ACHN (cell line): ENCODE measurements at places on chromosomes 4 and X.

DNA sequence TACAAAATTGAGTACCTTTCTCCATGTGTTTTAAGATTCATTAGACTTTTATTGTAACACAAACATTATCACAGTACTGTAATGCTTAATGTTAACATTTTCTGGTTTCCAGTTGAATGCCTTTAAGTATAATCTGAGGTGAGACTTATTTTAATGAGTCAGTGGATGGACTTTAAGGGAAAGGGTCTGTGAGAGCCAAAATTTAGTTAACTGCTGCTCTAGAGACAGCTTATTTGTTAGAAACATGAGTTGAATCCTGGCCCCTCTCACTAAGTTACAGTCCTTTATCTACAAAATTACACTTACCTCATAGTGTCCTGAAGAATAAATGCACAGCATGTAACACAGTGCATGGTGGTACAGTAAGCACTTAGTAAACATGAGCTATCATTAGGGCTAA lies 66.0 kb downstream of the PGRMC2 start:
- DNase-seq = no peak

GRCh38 chr4:53113431-53114225 lies 251.5 kb downstream of the RASL11B start:
- DNase-seq = no peak

DNA sequence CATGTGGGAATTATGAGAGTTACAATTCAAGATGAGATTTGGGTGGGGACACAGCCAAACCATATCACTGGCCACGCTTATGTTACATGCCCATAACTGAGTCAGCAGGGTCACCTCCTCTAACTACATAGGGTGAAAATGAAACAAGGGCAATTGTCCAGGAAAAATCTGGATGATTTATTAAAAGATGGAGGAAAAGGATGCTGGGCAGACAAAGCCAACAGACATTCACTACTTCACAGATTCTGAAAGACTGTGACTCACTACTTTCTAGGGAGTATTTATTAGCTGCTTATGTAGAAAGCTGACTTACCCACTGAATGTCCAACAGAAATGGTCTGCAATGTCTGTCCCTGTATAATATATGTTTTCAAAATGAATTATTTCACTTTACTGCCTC lies 72.4 kb downstream of the APBB2 start:
- DNase-seq = peak; percentile 54

GRCh38 chr4:10673817-10674369 lies 10.7 kb downstream of the CLNK start:
- DNase-seq = no peak

DNA sequence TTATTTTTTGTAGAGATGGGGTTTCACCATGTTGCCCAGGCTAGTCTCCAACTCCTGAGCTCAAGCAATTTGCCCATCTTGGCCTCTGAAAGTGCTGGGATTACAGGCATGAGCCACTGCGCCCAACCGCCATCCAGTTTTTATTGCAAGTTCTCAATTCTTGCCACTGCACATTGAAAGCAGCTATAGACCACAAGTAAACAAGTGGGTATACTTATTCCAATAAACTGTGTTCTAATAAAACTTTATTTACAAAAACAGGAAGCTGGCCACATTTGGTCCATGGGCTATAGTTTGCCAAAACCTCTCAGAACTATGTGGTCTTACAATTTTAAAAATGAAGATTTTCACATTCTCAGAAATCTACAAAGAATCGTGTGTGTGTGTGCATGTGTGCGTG lies 313.6 kb upstream of the RASGEF1B start:
- DNase-seq = no peak

GRCh38 chrX:638482-639131 lies 8.0 kb downstream of the SHOX start:
- no peak for DNase-seq

GRCh38 chr4:170773709-170774273 lies 684.0 kb upstream of the AADAT start:
- DNase-seq = no peak

GRCh38 chr4:24837336-24837735 lies 42.0 kb downstream of the SOD3 start:
- DNase-seq = no peak

GRCh38 chrX:102767287-102767686 lies 46.7 kb downstream of the GPRASP3 start:
- no peak for DNase-seq

GRCh38 chr4:6781561-6781960 lies 966 bp upstream of the KIAA0232 start:
- no peak for DNase-seq

DNA sequence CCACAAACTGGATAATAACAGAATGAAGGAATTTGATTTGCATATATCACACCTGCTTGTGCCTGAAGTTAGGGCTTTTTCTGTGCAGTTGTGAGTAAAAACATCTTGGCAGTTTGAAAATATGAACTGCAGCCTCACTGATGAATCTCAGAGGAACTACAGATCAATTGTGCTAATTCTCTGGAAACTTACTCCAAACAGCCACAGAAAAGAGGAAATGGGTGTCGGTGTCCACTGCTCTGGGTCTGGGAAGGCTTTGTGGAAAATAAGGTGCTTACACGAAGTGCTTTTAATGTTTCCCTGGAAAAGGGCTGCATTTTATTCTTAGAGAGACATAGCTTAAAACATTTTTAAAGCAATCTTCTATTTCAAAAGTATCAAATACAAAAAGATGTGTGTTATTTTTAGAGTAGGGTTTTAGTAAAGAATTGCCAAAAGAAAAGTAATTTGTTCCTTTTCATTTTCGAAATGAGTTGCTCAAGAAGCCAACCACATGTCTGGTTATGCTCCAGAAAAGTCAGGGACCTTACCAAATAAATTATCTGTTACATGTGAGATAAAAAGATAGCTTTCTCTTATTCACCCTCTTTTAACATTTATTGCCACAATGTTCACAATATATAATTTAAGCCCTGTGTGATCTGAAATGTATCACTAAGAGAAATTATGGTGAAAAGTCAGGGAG lies 240.1 kb downstream of the FRAS1 start:
- no peak for DNase-seq

DNA sequence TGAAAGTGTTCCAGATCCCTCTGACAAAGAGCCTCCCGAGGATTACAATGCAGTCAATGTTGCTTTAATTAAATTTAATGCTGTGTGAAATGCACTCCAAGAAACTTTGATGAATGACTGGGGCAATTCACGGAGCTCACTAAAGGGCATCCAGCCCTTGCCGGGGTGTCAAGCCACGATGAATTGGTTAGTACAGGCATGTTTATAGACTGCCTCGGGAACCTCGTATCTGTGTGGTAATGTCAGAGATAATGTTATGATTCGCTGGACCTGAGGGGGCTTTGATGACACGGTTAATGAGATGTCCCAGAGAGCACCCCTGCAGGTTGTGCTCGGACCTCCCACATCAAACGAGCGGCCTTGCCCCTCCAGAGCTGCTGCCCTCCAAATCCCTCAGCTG lies 428.8 kb downstream of the NKX6-1 start:
- DNase-seq = no peak

GRCh38 chrX:116757491-116757890 lies 294.7 kb upstream of the CT83 start:
- DNase-seq = no peak

- peak; percentile 57 for DNase-seq
Measured at GRCh38 chrX:107710617-107711391, 64.8 kb downstream of the TSC22D3 start.

DNA sequence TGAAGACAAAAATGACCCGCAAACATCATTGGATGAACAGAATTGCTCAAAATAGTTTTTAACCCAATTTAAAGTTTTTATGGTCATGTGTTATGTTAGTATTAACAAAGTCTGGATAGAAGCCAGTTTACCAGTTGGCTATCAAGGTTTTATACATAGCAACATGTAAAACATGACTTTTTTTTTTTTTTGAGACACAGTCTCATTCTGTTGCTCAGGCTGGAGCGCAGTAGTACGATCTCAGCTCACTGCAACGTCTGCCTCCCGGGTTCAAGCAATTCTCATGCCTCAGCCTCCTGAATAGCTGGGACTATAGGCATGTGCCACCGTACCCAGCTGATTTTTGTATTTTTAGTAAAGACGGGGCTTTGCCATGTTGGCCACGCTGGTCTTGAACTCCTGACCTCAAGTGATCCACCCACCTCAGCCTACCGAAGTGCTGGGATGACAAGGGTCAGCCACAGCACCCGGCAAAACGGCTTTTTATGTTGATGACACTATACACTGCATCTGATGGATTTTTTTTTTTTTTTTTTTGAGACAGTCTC lies 3.4 kb downstream of the SAT1 start:
- DNase-seq = no peak

GRCh38 chr4:95294321-95294720 lies 254.5 kb downstream of the UNC5C start:
- DNase-seq = no peak

- no peak for DNase-seq
Measured at GRCh38 chr4:123104310-123105025, 182.1 kb upstream of the NUDT6 start.

DNA sequence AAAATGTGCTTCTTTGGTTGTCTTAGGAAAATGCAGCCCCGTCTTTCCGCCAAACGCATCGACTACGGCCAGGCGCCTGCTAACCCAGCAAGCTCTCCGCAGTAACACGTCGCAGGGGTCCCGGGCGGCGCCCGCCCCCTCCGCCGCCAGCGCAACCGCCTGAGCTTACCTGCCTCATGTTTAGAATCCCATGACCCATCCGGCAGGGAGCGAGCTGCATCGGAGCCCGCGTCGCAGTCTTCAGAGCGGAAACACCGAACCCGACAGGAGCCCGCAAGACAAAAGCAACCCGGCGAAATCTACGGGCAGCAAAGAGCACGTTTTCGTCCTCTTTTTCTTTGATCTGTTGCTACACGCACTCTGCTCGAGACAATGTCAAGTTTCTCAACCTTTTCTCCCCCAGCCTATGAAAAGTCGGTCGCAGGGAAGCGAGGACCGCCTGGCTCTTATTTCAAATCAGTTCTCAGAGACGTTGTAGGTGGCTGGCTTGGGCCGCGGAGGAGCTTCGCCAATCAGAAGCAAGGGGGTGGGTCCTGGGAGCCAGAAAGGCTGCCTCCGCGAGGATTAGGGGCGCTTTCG lies at the start of gene MID1:
MID1 (minus strand) TSS at position 465 of the 579 bp plus-strand sequence. CDS start 53,038 bp downstream, outside the sequence.
- peak; percentile 65 for DNase-seq

- DNase-seq = no peak
Measured at GRCh38 chr4:38004887-38005286, 44.7 kb downstream of the PTTG2 start.

GRCh38 chr4:81195475-81195874 lies 19.5 kb downstream of the PRKG2 start:
- DNase-seq = no peak

- DNase-seq = no peak
Measured at GRCh38 chrX:134990801-134991481, at the start of gene SMIM10. Gene SMIM10 (plus strand): TSS chrX:134990991. CDS start chrX:134991096, 105 bp downstream.

DNA sequence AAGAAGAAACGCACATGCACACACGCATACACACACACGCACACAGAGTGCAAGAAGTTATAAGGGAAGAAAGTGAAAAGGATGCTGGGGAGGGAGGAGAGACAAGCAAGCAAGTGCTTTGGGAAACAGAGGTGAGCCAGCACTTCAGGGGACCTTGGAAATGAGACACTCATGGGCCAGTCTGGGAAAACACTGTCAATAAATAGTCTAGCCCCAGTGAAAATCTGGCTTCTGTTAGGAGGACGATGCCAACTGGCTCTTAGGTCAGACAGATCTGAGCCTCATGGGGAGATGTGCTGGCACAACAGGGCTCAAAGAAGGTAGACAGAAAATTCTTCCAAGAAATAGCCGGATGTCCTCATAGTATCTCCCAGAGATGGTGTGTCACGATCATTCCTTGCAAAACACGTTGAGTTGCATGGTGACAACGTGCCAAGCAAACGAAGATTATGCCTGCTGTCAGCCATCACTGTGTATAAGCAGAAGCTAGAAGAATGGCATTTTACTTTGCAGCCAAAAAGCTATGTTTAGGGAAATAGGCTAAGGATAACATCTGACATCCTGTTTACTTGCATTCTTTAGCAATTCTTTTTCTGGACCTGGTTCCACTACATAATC lies 557 bp upstream of the ARHGEF6 start:
- no peak for DNase-seq

DNA sequence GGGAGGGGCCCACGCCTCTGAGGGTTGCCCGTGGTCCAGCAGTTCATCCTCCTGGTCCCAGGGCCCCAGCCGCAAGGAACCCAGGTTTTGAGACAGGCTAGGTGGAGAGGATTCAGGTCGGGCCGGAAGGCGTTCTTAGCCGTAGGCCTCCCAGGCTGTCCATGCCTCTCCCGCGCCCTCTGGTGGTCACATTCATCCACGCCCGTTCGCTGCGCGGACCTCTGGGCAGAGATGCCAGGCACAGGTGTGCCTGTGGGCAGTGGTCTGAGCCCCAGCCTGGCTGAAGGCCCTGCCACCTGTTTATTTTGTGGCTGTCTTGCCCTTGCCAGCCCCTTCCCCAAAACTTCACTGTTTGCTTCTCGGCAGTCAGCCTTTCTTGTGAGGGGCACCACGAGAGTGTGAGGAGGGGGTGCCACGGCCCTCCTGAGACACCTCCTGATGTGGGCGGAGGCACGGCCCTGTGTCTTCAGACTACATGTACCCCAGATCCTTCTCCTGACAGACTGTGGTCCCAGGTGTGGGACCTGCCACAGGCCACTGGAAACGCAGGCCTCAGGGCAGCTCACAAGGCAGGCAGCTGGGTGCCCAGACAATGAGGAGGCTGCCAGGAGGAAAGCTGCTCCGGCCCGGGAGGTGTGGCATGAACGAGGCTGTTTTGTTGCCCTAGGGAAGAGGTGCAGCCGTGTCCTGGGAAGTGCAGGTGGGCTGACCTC lies 5.0 kb downstream of the UVSSA start:
- peak; percentile 61 for DNase-seq

DNA sequence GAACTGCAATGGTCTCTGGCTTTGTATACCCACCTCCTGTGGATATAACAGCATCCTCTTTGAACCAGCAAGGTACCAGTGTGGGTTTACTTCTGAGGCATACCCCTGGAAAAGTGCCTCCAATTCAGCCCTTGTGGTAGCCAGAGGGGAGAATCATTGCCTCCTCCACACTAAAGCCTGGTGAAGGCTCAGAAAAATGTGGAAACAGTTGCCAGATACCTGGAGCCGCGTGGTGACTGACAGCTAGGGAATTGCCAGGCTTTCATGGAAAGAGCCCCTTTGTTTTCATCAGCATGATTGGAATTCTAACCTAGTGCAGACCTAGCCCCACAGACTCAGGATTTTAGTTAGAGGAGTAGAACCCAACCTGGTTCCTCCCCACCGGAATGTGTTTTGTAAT lies 168.6 kb upstream of the KLF3 start:
- DNase-seq = no peak
